ENCODE measurements at places on chromosomes 16 and 17.

DNA sequence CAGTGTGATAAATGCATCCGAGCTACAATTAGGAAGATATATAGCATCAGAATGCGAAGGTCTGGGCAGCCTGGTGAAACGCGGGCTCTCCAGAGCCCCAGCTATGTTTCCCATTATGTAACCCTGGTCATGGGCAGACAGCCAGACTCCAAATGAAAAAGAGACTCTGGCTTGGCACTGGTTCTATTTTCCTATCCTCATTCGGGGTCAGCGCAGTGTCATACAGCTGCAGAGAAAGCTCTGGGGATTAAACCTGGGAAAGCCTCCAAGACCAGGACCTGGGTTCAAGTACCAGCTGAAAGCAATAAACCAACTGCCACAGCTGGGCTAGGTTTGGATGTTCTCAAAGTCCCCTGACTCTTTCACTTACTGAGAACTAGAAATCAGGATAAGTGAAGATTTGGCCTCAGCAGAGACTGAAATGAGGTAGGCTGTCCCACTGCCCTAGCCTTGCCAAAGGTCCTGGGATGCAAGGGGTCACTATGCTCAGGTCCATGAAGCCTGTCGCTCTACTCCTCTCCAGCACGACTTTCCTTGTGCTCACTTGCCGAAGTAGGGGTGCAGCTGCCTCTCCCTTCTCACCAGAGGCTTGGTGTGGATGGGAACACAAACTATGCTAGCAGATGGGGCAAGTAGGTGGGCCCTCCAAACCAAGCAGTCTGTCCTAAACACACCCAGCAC is 123.8 kb downstream of the SMG6 start:
- H3K27ac ChIP-seq: no peak overlapping the region
- no peak for DNase-seq
- H3K4me3 ChIP-seq: no peak overlapping the region

- DNase-seq: no peak
- H3K36me3 ChIP-seq: peaks cover 87% of the 10 kb centered on the region
- no peaks in the 10 kb centered on the region for H3K27me3 ChIP-seq
Measured at GRCh38 chr17:82257473-82257872, 16.0 kb downstream of the CSNK1D start.

GRCh38 chr16:22299036-22299435 is 1.8 kb downstream of the POLR3E start:
- no peak overlapping the region for H3K4me3 ChIP-seq
- no peak overlapping the region for H3K27ac ChIP-seq
- no peaks in the 10 kb centered on the region for H3K27me3 ChIP-seq
- peaks cover 22% of the 10 kb centered on the region for H3K36me3 ChIP-seq
- DNase-seq: no peak

DNA sequence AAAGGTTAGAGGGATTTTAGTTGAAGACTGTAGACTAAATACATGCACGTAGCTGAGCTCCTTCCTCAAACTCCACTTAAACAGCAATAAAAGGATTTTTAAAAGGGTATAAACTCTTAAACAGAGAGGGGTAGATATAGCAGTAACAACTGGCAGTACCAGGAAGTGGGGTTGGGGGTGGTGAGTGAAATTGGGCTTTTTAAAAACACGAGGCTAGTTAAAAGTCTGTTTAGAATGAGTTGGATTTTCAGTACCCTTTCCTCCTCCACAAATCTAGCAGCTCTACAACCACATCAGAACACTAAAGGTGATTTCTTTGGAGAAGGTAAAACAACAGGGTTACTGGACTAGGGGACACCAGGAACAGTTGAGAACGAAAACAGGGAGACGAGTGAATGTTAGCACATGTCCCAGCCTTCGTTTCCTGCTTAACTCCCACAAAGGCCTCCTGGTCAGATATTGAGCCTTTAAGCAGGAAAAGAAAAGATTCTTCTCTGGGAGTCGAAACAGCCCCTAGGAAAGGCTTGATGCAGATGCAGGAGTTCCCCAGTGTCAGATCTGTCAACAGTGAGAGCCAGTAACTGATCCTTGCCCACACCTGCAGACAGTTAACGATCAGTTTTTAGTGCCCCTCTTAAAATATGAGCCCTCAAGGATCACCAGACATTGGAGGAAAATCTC is 13.8 kb downstream of the NETO2 start:
- H3K4me3 ChIP-seq: no peak overlapping the region
- H3K36me3 ChIP-seq: peaks cover 2% of the 10 kb centered on the region
- H3K4me1 ChIP-seq: no peaks in the 10 kb centered on the region
- DNase-seq: no peak
- H3K27me3 ChIP-seq: no peaks in the 10 kb centered on the region
- no peak overlapping the region for H3K27ac ChIP-seq

- H3K4me3 ChIP-seq: no peak overlapping the region
- no peaks in the 10 kb centered on the region for H3K4me1 ChIP-seq
- H3K36me3 ChIP-seq: peaks cover 20% of the 10 kb centered on the region
- no peak overlapping the region for H3K27ac ChIP-seq
- no peak for DNase-seq
Measured at GRCh38 chr16:74601126-74601871, 5.6 kb downstream of the GLG1 start.

- no peak for DNase-seq
- no peak overlapping the region for H3K27ac ChIP-seq
- H3K4me1 ChIP-seq: no peaks in the 10 kb centered on the region
Measured at GRCh38 chr16:53968454-53968853, 264.5 kb downstream of the FTO start.

GRCh38 chr17:3003296-3004149 is 59.9 kb downstream of the OR1D5 start:
- H3K36me3 ChIP-seq: no peaks in the 10 kb centered on the region
- H3K27ac ChIP-seq: no peak overlapping the region
- no peak for DNase-seq
- H3K4me1 ChIP-seq: no peaks in the 10 kb centered on the region

DNA sequence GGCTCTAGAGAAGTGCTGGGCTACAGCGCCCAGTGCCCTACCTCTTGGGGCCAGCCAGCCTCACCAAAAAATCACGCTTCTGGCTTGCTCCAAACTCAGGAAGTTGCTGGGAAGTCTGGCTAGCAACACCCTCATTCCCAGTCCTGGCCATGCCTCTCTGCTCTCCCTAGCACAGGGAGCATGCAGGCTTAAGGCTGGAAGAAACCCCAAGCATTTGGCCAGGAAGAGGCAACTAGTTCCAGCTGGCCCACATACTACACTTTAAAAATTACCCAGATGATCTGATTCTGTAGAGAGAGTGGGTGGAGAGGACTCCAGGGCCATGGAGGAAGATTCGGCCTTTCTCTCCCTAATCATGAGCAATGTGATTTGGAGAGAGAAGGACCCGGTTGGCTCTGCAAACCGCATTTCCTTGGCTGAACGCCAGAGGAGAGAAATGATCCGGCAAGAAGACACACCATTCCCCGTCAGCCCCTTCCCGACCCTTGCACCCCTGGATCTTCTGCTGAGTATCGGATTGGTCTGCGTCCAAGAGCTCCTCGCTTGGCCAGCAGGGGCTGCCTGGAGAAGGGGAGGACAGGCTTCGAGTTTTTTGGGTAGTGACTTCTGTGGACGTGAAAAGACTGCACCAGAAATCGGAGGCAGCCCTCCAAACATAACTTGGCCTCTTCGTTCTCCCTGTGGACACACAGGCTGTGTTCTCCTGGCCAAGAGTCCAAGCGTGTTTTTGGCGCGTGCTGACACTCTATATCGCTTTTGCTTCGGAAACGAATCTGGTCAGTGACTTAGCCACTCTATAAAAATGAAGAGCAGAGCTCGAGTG is 406.3 kb downstream of the WWOX start:
- H3K27ac ChIP-seq: no peak overlapping the region
- H3K36me3 ChIP-seq: no peaks in the 10 kb centered on the region
- H3K4me1 ChIP-seq: peaks cover 15% of the 10 kb centered on the region
- DNase-seq: no peak
- H3K4me3 ChIP-seq: no peak overlapping the region

GRCh38 chr16:177981-178667 is 1.6 kb downstream of the HBA1 start:
- H3K4me3 ChIP-seq: no peak overlapping the region
- peaks cover 3% of the 10 kb centered on the region for H3K36me3 ChIP-seq
- no peaks in the 10 kb centered on the region for H3K4me1 ChIP-seq
- H3K27ac ChIP-seq: no peak overlapping the region
- peaks cover 52% of the 10 kb centered on the region for H3K27me3 ChIP-seq
- DNase-seq: no peak

GRCh38 chr17:33561569-33562334 is 268.7 kb upstream of the ASIC2 start:
- H3K27me3 ChIP-seq: no peaks in the 10 kb centered on the region
- H3K4me3 ChIP-seq: no peak overlapping the region
- no peak for DNase-seq
- H3K4me1 ChIP-seq: peaks cover 2% of the 10 kb centered on the region
- no peak overlapping the region for H3K27ac ChIP-seq
- H3K36me3 ChIP-seq: no peaks in the 10 kb centered on the region

DNA sequence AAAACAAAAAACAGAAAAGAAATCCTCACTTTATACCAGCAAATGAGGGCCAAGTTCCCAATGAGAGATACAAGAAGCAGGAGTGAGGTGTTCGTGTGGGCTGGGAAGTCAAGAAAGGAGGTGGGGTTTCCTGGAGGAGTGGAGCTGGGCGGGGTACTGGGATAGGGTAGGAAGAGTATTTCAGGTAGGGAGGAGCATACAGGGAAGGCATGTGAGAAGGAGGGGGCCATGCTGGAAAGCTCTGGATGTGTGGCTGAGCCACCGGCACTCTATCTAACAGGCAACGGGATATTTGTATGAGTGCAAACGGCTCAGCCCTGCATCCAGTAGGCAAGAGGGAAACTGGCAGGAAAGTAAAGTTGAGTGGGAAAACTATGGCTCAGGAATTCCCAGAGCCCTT is 4.2 kb downstream of the OR3A2 start:
- H3K4me1 ChIP-seq: peaks cover 2% of the 10 kb centered on the region
- H3K27ac ChIP-seq: no peak overlapping the region
- H3K4me3 ChIP-seq: no peak overlapping the region
- H3K27me3 ChIP-seq: no peaks in the 10 kb centered on the region
- no peaks in the 10 kb centered on the region for H3K36me3 ChIP-seq
- no peak for DNase-seq

- H3K27ac ChIP-seq: peak overlapping the region; percentile 24
- DNase-seq: no peak
- peaks cover 7% of the 10 kb centered on the region for H3K4me1 ChIP-seq
- H3K4me3 ChIP-seq: no peak overlapping the region
Measured at GRCh38 chr16:2036200-2036966, 9.7 kb downstream of the NHERF2 start.

GRCh38 chr17:68290955-68291835 is at the start of the genes ARSG and SLC16A6:
TSS of gene ARSG (plus strand) at chr17:68291495. CDS start at chr17:68307494, 15,999 bp downstream.
TSS of gene SLC16A6 (minus strand) at chr17:68291127. CDS start at chr17:68278320, 12,807 bp downstream.
- H3K27ac ChIP-seq: no peak within 1 kb of the TSS
- peak; percentile 68 for DNase-seq
- H3K27me3 ChIP-seq: peaks cover 3% of the 10 kb centered on the region

GRCh38 chr16:1715220-1715619 is 9.2 kb downstream of the MAPK8IP3 start:
- H3K27me3 ChIP-seq: no peaks in the 10 kb centered on the region
- H3K4me3 ChIP-seq: no peak overlapping the region
- DNase-seq: no peak
- H3K36me3 ChIP-seq: peaks cover 10% of the 10 kb centered on the region
- H3K27ac ChIP-seq: no peak overlapping the region
- no peaks in the 10 kb centered on the region for H3K4me1 ChIP-seq
